ENCODE measurements at places on chromosomes 11 and 22. TPM values are rescaled to one million over a fixed set of nuclear protein-coding genes. Genes with fewer than 3 reads are reported as not detected.

The PATE2 gene
- total RNA-seq: not detected

The DNHD1 gene
- 2.4 TPM for total RNA-seq

The SLCO2B1 gene
- total RNA-seq: 2.9 TPM

The IRAG1 gene
- total RNA-seq: 0.03 TPM

The APOL5 gene
- total RNA-seq: not detected

The ARHGAP8 gene
- total RNA-seq: 1.9 TPM

The OR8B8 gene
- not detected for total RNA-seq

The PES1 gene
- total RNA-seq: 115 TPM

The OR6T1 gene
- total RNA-seq: not detected

The OR52H1 gene
- not detected for total RNA-seq

The C11orf52 gene
- 0.24 TPM for total RNA-seq

The NRXN2 gene
- 0.28 TPM for total RNA-seq

The CD3E gene
- total RNA-seq: not detected

The XKR3 gene
- total RNA-seq: not detected

The LIF gene
- total RNA-seq: 21.0 TPM

The CLTCL1 gene
- 4.5 TPM for total RNA-seq

The RNF169 gene
- 3.6 TPM for total RNA-seq

The MRPL23 gene
- 157 TPM for total RNA-seq

The B4GALNT4 gene
- 14.0 TPM for total RNA-seq

The TSSK2 gene
- total RNA-seq: not detected

The NEFH gene
- 0.19 TPM for total RNA-seq

The NXPE1 gene
- not detected for total RNA-seq

The IGSF9B gene
- 2.4 TPM for total RNA-seq

The TSGA10IP gene
- not detected for total RNA-seq

The PRRG4 gene
- 1.8 TPM for total RNA-seq

The SLC5A4 gene
- not detected for total RNA-seq

The OR51A2 gene
- total RNA-seq: not detected

The PLAAT4 gene
- 1.6 TPM for total RNA-seq

The CALCA gene
- total RNA-seq: not detected

The PDE2A gene
- total RNA-seq: 2.0 TPM

Measured in A549 treated with AZD2906 at 1 μM for 4 hours (cell line).